ENCODE measurements at places on chromosomes 3 and 15. TPM values are rescaled to one million over a fixed set of nuclear protein-coding genes. Genes with fewer than 3 reads are reported as not detected.
A peak's percentile ranks its signal among the peaks of the same experiment; 100 is the strongest.

Gene TP63
- total RNA-seq, result 47.7 TPM

Gene SPINK8
- not detected for total RNA-seq

Gene CNTN6
- total RNA-seq, result under 0.01 TPM

Gene PIAS1
- total RNA-seq, result 57.1 TPM

Gene IRAK2
- 7.2 TPM for total RNA-seq

Gene ANKRD63
- not detected for total RNA-seq

Gene CACNA2D2
- total RNA-seq, result 1.5 TPM

Gene BCL2A1
- total RNA-seq, result 1.4 TPM

Gene STRC
- 0.64 TPM for total RNA-seq

Gene SERPINI2
- total RNA-seq, result not detected

Gene ZNF639
- total RNA-seq, result 44.9 TPM

Gene OR5K4
- not detected for total RNA-seq

Gene PRKCI
- 61.9 TPM for total RNA-seq

Gene GOLGA6L7
- not detected for total RNA-seq

- DNase-seq, result peak; percentile 61
These were observed 48.3 kb upstream of the ATP2B2 start for GRCh38 chr3:10553591-10554235.

- DNase-seq, result no peak
These were observed 293.8 kb downstream of the ROBO1 start for GRCh38 chr3:79473993-79474392.

DNA sequence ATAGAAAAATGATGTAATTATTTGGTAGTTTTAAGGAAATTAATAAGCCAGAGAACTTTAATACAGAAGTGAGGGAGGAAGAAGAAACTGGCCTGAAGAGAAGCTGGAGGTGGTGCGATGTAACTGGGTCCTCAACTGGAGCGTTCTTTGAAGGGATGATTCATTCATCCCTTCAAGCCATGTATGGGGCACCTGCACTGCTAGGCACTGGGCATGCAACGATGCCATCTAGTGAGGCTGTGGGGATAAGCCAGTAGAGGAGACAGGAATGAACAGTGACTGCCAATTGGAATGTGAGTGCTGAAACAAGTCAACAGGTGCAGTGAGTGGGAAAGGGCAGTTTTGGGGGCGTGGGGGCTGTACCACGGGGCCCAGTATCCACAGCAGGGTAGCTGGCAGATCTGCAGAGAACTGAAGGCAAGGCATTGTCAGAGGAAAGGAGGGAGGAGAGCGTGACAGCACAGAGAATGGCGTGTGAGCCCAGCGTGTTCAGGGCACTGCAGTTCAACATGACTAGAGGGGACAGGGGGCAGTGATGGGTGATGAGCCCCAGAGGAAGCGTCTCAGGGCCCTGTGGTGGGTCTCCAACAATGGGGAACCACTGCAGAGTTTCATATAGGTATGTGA lies 3.8 kb upstream of the KIF23 start:
- DNase-seq, result peak; percentile 55

DNA sequence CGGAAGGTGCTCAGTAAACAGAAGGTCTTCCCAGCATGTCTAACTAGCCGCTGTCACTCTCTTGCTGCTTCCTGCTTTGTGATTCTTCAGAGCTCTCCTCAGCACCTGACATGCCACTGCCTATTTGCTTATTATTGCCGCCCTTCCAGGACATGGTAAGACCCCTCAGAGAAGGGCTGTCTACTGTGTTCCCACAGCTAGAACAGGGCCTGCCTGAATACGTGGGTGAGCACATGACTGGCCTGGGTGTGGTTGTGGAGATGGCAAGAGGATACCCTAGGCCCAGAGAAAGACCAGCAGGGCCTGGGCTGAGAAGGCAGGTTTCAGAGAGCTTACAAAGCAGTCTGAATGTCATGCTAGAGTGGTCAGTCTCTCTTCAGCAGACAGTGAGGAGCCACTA lies 2.4 kb upstream of the EPHB1 start:
- no peak for DNase-seq

GRCh38 chr3:7546253-7546652 lies 685.3 kb downstream of the GRM7 start:
- DNase-seq, result no peak

GRCh38 chr15:77187751-77188464 lies 117.0 kb upstream of the TSPAN3 start:
- no peak for DNase-seq

GRCh38 chr15:93861956-93862741 lies 369.2 kb upstream of the MCTP2 start:
- DNase-seq, result no peak

DNA sequence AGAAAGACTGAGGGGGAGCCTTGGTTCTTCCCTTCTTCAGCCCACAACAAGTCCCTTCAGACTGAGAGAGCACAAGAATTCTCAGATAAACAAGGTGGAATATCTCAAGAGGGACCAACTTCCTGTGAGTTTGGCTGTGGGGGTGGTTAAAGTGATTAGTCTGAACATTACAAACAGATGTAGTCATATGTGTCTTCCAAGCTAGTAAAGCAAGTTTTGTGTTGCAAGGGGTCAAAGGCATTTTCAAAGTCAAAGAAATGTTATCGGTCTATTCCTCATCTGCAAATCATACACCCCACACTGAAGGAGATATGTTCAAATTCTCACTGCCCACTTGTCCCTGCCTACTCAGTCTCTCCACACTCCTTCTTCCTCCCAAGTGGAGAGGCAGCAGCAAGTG lies 242.5 kb downstream of the FAM43A start:
- DNase-seq, result no peak

- DNase-seq, result no peak
These were observed 79.5 kb downstream of the IQSEC1 start for GRCh38 chr3:12993517-12994356.

GRCh38 chr15:29645841-29646240 lies 176.4 kb downstream of the TJP1 start:
- no peak for DNase-seq

DNA sequence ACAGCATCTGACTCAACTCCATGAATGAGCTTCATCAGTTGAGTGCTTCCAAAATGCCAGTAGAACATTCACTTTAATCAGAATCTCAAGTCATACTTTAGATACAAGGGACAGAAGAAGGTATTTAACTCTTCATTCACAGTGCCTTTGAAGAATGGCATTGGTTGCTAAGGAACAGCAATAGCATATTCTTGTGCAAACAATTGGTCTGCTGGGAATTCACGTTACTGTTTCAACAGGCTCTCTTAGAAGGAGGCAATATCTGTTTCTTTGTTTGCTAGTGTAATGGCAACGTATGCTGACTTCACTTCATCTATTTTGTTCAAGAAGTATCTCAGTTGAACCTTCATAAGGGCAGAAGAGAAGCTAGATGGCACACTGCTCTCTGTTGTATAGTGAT lies 113.9 kb downstream of the TMEM108 start:
- no peak for DNase-seq

- no peak for DNase-seq
These were observed 74.0 kb upstream of the MANF start for GRCh38 chr3:51311055-51311454.

GRCh38 chr3:179046497-179047353 lies 24.9 kb downstream of the ZMAT3 start:
- DNase-seq, result no peak

DNA sequence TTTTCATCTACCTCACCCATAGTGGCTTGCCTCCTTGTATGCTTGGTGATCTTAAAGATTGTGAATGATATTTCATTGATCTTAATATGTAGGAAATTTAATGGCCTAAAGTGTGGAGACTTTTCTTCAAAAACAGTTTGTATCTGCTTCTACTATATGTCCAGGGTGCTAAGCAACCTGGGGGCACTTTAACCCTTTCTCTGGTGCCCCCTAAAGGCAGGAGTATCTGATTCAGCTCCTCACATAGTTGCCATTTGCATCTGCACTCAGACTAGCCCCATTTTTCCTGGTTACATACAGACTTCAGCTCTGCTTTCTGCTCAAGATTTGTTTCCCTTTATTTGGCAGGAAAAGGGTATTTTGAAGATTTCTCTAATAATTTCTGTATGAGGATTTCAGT lies 5.2 kb upstream of the PFN2 start:
- no peak for DNase-seq

DNA sequence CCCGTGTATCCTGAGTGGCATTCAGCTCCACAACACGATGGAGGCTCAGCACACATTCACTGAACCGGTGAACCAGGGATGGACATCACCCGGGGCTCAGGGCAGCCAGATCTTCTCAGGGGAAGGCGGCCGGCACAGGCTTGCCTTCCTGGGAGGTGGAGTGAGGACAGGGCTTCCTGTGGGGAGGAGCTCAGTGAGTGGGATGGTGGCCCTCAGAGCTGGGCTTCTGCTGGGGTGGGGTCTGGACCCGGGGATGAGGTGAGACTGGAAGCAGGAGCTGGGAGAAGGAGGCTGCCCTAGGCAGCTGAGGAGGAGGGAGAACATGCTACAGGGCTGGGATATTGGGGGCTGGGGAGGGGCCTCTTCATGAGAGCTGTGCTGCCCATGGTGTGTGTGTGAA lies 58.5 kb upstream of the PRR23E start:
- no peak for DNase-seq

GRCh38 chr3:188433521-188434150 lies 279.7 kb downstream of the LPP start:
- no peak for DNase-seq

- no peak for DNase-seq
These were observed 405.5 kb upstream of the TPM1 start for GRCh38 chr15:62636823-62637573.

GRCh38 chr3:17626395-17626794 lies 116.0 kb downstream of the TBC1D5 start:
- DNase-seq, result no peak

DNA sequence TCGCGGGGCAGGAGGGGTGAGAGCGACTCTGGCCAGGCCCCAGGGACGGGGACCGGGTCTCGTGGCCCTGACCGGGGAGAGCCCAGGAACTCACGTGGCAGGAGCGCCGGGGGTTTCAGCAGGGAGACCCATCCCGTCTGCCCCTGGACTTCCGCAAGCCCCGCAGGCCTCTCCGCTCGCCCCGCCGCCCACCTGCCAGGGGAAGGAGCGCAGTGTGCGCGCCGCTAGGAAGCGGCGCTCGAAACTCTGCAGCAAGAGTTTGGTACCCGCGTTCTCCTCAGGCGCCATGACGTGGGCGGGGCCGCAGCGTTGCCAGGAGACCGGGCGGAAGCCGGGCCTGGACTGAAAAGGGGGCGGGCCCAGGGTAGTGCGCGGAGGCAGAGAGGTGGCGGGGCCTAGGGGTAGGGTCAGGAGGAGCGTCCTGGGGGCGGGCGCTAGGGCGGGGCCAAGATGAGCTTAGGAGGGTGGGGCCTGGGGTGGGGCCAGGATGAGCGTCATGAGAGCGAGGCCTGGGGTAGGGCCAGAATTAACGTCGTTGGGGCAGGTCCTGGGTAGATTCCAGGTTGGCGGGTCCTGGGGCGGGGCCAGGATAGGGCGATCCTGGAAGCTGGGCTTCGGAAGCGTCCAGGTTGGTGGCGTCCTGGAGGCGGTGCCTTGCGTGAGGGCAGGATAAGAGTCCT lies 29.7 kb downstream of the ALG1L2 start:
- peak; percentile 98 for DNase-seq

GRCh38 chr3:31968927-31969418 lies 12.1 kb downstream of the OSBPL10 start:
- peak; percentile 44 for DNase-seq

DNA sequence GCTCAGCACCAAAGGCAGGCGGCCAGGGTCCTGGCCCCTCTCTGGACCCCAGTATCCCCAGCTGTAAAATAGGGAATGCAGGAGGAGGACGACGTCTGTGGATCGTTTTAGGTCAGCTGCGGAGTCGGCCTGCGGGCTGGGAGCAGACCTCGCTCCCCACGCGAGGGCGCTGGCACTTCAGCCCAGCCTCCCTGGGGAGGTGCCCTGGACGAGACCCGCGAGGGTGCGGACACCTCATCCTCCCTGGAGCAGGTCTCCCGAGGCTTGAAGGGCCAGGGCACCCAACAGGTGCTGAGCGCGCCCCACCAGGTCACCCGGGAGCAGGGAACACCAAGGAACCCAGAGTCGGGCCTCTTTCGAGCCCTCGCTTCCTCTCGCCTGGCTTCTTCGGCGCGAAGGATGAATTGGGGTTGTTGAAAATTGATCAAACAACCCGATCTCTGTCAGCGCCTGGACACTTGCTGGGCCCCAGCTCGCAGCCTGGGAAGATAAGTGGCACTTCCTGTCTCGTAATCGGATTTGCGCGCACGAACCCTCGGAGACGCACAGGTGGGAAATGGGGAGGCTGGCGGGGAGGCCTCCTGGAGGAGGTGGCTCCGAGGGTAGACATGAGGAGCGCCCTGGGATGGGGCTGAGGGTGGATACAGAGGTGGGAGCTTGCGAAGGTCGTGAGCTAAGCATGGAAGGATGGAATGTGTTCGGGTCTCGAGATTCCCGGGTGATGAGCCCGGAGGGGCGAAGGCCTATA lies 588 bp upstream of the VIPR1 start:
- peak; percentile 62 for DNase-seq

GRCh38 chr15:94893091-94893490 lies 661.7 kb downstream of the MCTP2 start:
- DNase-seq, result no peak

- no peak for DNase-seq
These were observed 380.3 kb upstream of the ATP10A start for GRCh38 chr15:26243382-26243781.

DNA sequence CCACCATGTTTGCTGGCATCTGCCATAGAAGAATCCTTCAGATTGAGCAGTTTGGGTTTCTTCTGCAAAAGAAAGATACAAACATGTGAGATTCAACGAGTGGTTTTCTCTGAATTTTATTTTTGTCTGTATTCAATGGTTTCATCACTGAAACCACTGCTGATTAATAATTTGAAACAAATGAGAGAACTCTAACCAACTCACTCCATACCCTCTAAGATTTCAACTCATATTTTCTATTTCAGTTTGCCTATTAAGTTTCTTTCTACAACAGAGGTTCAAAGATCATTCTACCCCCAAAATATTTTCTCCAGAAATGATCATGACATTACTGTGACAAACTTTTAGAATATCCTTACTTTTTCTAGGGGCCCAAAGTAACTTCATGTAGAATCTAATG lies 38.7 kb upstream of the MAN2C1 start:
- no peak for DNase-seq

DNA sequence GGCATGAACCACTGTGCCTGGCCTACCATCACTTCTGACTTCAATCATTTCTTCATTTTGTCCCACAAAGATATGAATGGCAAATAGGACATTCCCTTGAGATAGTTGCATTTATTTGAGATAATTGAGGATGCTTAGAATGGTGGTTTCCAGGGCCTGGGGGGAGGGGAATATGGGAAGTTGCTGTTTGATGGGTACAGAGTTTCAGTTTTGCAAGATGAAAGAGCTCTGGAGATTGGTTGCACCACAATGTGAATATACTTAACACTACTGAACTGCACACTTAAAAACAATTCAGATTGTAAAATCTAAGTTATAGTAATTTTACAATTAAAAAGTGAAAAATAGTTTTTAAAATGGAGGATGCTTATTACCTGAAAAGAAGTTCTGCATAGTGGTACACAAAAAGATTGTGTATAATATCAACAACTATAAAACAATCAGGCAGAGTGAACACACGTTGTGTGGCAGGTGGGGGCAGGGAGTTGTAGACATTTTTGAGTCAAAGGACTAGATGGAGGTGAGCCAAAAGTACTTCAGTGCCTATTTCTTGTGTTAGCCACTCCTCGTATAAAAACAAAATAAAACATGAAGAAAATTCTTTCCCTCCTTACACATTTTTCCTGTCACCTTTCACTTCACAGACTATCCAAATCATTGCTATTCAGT lies 18.5 kb upstream of the RIOX2 start:
- no peak for DNase-seq

- no peak for DNase-seq
These were observed 109.8 kb upstream of the SLC6A11 start for GRCh38 chr3:10706156-10706739.

GRCh38 chr3:119597548-119598288 lies at the start of gene PLA1A:
Gene PLA1A (plus strand): TSS chr3:119597885. CDS start chr3:119597914, 29 bp downstream.
- no peak for DNase-seq

- DNase-seq, result no peak
These were observed 25.7 kb downstream of the SPCS1 start for GRCh38 chr3:52731590-52731989.

Data from breast epithelium (tissue), 4 donors.